Natural killer cell (primary cell): ENCODE measurements at places on chromosomes 11 and 22.

- no peak for DNase-seq
Observed at GRCh38 chr11:129840236-129840635, 24.6 kb downstream of the TMEM45B start.

DNA sequence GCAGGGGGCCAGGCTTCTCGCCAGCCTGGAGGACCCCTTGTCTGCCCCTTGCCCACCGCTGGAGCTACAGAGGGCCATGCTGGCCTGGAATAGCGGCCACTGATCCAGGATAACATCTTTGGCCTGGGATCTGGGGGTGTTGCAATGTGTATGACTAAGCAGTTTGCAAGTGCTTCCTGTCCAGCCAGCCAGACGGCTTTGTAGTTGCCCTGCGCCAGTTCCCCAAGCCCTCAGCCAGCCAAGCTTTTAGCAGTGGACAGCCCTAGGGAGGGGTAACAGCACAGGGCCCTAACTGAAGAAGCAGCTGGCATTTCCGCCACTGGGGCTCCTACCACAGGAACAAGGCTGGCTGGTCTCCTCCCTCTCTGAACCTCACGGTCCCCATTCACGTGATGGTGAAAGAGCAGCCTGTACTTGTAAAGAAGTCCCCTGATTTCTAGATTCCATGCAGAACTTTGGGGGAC is 32.1 kb downstream of the UQCR10 start:
- DNase-seq: no peak

- DNase-seq: no peak
Observed at GRCh38 chr11:45961751-45962240, 39.3 kb downstream of the LARGE2 start.

DNA sequence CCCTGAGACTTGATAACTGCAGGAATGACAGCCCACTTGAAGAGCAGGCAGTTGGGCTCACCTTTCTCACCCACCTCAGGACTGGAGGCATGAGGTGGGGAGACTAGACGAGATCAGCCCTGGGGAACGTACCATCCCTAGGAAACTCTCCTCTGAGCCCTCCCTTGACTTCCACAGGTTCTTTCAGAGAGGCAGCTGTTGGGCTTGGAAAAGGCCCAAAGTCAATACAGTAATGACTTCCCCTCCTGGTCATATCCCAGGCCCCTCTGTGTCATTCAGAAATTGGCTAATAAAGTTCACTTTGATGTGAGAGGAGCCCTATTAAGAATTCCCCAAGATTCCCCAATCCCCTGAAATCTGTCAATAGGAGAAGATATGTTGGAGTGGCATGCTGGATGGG is 5.8 kb upstream of the NECTIN1 start:
- no peak for DNase-seq

DNA sequence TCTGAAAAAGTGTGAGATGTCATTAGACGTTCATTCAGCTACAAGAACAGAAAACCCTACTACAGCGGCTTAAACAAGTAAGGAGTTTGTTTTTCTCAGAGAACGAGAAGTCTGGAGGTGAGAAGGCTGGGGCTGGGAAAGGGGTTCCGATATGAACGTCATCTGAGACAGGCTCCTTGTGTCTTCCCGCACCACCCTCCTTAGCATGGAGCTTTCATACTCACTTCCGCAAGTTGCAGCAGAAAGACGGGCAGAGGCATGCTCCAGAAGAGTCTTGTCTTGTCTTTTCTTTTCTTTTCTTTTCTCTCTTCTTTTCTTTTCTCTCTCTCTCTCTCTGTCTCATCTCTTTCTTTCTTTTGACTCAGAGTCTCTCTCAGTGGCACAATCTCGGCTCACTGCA is 3.6 kb downstream of the TMEM45B start:
- DNase-seq: no peak

- DNase-seq: no peak
Observed at GRCh38 chr22:24030186-24030702, 19.1 kb downstream of the CABIN1 start.

DNA sequence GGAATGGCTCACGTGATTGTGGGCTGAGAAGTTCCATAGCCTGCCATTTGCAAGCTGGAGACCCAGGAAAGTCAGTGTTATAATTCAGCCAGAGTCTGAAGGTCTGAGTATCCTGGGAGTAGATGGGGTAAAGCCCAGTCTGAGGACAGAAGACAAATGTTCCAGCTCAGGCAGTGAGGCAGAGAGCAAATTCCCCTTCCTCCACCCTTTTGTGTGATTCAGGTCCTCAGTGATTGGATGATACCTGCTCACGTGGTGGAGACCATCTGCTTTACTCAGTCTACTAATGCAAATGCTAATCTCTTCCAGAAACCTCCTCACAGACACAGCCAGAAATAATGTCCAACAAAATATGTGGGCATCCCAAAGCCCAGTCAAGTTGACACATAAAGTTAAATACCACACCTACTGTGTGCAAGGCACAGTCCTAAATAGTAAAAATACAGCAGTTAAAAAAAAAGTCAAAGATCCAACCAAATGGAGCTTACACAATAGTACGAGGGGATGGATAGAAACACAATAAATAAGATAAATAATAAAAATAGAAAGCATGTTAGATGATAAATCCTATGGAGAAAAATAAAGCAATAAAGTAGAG is 13.2 kb upstream of the APOL6 start:
- DNase-seq: no peak

DNA sequence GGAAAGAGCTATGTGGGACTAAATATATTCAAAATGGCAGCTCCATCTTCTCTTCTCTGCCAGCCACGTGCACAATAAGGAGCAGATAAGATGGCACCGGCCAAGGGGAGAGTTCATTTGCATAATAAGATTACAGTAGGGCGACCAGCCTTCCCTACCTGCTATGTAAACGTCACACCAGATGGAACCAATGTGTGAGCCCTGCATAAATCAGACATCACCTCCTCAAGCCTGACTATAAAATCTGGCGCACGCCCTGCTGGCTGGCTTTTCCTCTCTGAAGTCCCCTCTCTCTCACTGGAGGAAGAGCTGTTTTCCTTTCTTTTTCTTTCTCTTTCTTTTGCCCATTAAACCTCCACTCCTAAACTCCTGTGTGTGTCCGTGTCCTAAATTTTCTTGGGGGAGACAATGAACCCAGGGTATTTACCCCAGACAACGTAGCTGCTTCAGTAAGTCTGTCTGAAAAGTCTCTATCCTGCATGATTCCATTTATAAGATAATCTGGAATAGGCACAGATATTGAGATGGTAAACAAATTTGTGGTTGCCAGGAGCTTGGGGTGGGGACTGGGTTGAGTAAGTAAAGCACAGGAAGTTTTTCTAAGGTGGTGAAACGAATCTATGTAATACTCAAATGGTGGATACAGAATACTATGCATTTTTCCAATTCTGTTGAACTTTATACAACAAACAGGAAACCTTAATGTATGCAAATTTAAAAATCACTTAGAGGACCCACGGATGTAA is 670.0 kb upstream of the KIRREL3 start:
- DNase-seq: no peak

GRCh38 chr11:110850846-110851245 is 138.6 kb upstream of the ARHGAP20 start:
- DNase-seq: no peak

GRCh38 chr11:96707273-96707672 is 317.5 kb downstream of the JRKL start:
- no peak for DNase-seq

DNA sequence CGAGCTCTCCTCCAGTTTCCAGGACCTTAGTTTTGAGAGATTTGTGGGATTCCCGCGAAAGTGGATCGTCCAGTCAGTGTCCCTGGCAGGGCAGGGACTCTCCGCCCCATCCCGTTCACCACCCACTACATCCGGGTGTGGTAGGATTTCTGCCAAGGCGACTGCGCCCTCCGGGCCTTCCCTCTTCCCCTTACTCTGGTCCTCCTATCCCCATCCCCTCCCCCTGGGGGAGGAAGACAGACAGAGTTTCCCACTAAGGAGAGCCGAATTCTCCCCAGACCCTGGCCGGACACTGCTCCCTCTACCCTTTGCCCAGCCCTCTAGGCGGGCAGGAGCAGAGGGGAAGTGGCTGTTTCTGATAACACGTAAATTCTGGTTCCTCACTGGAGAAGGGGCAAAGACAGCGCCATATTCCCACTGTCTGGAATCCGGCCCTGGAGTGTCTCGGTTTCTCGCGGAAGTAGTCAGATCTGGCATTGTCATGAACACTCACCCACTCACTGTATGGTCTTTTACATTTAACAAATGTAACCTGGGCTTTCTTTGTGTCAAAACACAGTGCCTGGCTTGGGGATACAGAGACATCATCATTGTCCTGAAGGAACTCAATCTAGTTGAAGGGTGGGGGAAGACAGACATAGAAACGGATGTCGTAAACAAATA is 1.1 kb upstream of the NECTIN1 start:
- DNase-seq: peak; percentile 31

GRCh38 chr22:40463017-40463631 is 92.7 kb downstream of the SGSM3 start:
- peak; percentile 74 for DNase-seq

DNA sequence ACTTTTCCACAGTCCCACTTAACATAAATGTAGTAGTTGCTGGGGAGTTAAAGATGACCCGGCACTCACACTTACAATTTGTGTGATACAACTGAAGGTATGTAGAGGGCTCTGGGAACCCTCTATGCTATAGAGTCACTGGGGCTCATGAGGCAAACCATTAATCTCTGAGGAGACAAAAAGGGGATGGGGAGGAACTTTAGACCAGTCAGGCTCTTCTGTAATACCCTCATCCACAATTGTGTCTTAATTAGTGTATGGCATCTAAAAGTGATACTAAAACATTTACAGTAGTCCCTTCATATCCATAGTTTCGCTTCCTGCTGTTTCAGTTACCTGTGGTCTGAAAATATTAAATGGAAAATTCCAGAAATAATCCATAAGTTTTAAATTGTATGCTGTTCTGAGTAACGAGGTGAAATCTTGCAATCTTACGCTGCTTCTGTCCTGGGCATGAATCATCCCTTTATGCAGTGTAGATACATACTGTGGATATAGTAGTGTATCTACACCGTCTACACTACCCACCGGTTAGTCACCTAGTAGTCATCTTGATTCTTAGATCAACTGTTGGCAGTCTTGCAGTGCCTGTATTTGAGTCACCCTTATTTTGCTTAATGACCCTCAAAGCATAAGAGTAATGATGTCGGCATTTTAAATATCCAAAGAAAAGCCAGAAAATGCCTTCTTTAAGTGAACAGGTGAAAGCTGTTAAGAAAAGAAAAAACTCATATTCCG is 12.2 kb downstream of the CBL start:
- no peak for DNase-seq

DNA sequence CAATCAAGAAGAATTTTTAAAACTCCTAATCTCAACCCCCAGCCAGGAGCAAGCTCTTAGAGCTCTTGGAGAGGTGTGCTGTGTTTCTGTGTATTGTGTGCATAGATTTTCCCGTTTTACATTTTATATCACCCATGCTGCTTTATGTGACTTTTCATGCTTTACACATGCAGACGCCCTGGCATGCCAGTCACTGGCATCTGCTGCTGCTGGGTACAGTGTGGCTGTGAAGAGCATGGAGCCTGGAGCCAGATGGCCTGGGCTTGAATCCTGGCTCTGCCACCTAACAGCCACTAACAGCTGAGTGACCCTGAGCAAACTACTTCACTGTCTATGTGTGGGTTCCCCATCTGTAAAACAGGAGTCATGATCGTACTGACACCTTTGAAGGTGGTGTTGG is 23.1 kb downstream of the POLR3H start:
- no peak for DNase-seq

DNA sequence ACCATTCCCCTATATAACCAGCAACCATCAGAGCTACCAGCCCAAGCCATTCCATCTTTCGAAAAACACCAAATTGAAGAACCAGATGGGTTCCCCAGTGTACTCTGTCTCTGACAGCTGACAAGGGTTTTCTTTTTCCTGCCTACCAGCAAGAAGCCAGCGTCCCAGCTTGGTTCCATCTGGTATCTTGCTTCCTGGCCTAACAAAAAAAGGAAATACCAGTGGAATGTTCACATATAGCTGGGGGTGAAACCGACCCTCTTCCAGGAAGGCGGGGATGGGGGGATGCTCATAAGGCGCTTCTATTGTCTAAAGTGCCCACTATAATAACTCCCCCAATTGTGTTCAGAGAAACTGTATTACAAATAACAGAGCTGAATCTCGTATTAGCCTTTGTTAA is 172.3 kb downstream of the LDLRAD3 start:
- DNase-seq: no peak

DNA sequence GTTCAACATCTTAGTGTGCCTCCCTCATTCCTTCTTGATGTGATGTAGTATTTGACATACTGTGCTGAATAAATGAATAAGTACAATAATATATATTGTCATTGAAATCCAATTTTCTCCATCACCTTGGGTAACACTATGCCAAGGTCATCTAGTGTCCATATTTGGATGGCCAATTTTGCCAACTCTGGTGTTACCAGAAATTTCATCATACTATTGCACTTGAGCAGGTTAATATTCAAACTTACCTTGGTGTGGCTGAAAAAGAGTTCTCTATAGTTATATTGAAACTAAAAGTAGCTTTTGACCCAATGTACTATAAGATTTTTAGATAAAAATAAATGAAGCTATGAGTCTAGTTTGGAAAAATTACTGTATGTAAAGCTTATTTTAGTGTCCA is 98.2 kb upstream of the SLC6A5 start:
- DNase-seq: no peak

DNA sequence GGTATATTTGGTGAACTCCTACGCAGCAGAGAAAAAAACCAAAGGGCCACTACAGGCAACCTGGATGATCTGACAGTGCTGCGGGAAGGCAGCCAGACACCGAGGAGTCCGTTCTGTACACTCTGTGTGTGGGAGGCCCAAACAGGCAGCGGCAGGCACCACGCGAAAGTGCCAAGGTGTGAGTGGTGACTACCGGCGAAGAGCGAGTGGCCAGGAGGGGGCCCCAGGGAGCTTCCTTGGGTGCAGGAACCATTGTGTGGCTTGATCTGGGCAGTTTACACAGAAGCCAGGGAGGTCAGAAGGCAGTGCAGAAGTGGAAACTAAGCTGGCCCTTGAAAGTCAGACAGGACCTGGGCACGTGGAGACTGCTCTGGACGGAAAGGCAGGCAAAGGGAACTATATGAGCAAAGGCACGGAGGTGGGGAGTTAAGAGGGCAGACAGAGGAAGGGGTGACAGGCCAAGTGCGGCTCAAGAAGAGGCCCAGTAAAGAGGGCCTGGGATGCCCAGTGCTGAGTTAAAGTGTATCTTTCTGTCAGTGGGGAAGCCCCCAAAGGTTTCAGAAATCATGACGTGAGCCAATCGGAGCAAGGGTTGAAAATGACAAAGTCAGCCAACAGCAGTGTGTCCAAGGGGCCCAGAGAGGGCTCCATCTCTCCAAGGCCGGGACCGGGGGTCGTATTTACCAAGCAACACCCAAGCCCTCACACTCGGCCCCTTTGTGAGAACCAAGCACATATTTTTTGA is 10.6 kb downstream of the TMEM184B start:
- DNase-seq: peak; percentile 56

- DNase-seq: peak; percentile 63
Observed at GRCh38 chr11:62842171-62842741, 2.9 kb upstream of the WDR74 start.

GRCh38 chr11:113923572-113923971 is 19.0 kb downstream of the HTR3B start:
- no peak for DNase-seq
